ENCODE measurements at places on chromosomes 2 and 18.

DNA sequence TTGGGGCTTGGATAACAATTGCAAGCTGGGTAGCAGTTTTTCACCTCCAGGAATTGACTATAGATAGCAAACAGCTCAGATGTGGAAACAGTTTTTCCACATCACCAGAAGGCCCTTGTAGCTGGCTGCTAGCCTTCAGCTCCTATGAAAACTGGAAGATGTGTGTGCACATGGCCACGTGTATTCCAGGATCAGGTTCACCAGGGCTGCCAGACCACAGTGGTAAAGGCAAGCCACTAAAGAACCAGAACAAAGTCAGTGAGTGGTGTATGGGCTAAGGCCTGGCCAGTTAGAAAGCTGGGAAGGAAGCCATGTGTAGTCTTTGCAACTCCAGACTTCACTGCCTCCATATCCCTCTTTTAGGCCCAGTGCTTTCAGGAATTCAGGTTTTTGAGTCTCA lies 12.9 kb downstream of the LRRTM1 start:
- no peak for DNase-seq

DNA sequence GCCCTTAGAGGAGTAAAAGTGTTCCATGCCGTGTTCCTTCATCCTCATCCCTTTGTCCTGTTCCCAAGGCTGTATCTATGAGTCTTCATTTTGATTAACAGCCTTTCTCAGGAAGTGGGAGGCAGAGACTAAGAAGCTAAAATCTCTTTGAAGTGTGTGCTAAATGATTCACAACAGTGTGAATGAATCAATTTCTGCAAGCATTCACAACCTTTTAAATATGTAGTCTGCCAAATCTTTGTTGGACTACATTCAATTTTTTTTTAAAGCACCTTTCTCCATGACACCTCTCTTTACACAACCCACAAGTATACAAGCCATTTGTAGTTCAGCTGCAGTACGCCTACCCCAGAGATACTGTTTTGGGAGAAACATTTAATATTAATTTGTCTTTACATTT lies 408.6 kb upstream of the FANCL start:
- DNase-seq = no peak

DNA sequence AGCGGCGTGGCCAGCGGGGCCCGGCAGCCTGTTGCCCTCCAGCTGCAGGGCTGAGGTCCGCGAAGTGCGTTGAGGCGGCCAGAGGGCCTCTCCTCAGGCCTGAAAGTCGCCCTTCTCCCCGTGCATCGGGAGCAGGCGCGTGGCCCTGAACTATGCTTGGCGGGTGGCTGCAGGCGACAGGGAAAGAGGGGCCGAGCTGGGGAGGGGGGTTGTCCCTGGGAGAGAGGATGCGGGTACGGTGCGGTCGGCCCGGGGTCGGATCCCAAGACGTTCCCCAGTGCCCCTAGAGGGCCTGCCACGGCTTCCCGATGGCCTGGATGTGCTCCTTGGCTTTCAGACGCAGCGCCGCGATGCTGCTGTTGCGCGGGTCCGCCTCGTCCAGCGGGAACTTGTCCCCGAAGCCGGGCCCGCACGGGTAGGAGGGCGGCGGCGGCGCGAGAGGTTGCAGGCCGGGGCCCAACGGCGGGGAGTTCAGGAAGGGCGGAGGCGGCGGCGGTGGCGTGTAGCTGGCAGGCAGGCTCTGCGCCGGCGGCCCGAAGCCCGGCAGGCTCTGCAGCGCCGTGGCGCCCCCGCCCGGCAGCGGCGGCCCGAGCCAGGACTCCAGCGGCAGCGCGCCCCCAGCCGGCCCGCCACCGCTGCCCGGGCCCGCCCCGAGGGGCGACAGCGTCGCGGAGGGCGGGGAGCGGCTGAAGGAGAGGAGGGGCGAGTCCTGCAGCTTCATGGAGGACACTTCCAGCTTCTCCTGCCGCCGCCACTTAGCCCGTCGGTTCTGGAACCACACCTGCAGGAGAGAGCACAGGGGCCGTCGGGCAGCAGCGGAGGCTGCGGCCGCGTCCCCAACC lies 4.3 kb downstream of the RAX start:
- no peak for DNase-seq

DNA sequence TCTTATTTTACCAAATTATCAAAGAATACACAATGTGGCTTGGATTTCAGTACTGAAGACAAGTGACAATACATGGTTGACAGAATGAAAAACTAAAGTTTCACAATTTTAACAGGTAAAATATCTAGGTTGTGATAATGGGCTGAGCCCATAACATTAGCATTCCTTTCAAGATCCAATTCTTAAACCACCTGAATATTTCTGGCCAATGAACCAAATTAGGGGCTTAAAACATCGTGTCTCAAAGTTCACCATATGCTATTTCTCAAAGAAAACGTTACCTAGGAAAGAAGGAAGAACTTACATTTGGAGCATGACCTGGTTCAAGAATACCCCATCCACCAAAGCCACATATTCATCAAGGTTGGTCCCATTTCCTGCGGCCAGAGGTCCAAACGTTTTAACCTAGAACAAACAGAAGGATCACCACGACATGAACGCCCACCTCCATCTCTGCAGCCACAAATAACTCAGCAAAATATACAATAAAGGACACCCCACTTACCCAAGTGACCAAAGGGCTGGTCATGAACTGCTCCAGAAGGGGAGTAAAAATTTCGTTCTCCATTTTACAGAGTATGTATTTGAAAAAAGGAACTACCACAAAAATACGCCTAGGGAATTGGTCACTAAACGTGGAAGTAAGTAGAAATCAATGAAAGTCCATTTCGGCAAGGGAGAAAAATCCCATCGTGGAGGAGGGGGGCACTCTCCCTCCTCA lies 984 bp downstream of the CCDC88A start:
- no peak for DNase-seq

DNA sequence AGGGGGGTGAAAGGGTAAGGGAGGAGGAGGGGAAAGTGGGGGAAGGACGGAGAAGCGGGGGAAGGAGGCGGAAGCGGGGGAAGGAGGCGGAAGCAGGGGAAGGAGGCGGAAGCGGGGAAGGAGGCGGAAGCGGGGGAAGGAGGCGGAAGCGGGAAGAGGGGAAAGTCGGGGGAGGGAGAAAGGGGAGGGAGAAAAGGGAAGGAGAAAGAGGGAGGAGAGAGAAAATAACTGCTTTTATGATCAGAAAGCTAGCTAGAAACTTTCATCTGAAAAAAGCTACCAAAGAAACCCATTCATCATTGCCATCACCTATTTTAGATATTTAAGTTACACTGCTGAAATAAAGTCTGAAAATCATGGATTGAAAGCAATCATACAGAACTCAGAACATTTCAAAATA lies 72.5 kb downstream of the USP34 start:
- no peak for DNase-seq

DNA sequence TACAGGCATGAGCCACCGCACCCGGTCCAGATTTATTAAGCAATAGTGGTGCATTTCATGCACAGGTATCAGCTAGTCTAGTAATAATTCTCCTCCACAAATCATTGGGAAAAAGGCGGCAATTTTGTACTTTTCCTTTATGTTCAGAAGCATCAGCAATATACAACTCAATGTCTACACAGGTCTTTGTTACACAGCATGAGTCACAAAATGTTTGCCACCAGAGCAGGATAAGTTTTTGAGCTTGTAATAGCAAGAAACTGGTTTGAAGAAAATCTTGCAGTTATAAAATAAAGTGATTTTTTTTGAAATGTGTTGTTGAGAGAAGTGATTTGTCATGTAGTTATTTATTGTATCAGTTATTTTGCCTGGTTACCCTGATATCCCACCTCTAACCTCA lies 4.8 kb upstream of the ITPRIPL1 start:
- DNase-seq = no peak

- DNase-seq = no peak
Observed at GRCh38 chr18:3892152-3892551, 442.2 kb downstream of the TGIF1 start.

GRCh38 chr18:63177259-63177658 lies 142.3 kb downstream of the BCL2 start:
- no peak for DNase-seq

GRCh38 chr2:176535467-176536113 lies 266.3 kb downstream of the MTX2 start:
- no peak for DNase-seq
